Spleen (tissue), 13 donors: ENCODE measurements at places on chromosomes 6 and 20. TPM values are rescaled to one million over a fixed set of nuclear protein-coding genes. Genes with fewer than 3 reads are reported as not detected.

DNA sequence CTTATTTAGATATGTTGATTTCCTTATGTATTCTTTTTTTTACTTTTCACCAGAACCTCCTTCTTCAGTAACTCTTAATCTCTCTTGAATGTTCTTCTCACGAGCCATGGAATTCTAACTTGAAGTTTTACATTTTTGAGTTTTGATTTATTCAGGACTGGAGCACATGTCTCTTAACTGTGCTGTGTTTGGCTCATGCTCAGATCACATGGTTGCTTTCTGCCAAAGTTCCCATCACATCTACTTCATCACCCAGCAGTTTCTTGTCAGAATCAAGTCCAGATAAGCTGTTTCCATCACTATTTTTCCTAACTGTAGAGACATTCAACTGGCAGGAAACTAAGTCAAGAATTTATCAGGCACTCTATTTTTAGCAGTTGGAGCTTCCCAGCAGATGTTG lies 31.7 kb downstream of the SLC35A1 start:
- DNase-seq = no peak

GRCh38 chr6:106783640-106784566 lies 154.5 kb downstream of the QRSL1 start:
- DNase-seq = no peak

DNA sequence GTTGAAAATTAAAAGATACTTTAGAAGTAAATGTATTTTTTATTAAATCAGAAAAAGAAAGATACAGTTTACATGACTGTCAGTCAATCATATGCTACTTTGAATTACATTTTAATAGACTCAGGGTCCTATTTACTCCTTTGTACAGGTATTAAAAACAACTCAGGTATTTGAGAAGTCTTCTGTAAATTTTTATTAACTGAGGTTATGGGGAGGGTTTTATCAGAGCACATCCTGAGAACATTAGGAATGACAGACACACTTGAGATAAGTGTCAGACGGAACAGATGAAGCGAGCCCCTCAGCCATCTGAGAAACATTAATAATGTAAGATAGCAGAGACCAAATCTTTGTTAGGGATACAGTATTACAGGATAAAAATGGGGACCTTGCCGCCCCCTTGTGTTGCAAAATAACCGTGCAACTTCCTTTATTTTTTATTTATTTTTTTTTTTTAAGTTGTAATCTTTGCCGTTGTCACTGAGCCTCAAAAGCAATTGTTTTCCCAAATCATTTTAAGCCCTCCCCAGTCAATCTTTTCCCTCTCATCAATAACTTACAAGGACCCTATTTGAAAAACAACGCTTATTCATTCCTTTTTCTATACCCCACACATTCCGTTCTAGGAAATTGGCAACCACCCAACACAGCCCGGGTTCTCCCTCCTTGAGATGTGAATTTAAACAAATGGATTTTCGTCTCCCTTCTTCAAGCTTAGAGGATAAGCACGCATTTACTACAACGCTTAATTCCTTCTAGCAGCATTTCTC lies 126.7 kb downstream of the BCAS1 start:
- no peak for DNase-seq

DNA sequence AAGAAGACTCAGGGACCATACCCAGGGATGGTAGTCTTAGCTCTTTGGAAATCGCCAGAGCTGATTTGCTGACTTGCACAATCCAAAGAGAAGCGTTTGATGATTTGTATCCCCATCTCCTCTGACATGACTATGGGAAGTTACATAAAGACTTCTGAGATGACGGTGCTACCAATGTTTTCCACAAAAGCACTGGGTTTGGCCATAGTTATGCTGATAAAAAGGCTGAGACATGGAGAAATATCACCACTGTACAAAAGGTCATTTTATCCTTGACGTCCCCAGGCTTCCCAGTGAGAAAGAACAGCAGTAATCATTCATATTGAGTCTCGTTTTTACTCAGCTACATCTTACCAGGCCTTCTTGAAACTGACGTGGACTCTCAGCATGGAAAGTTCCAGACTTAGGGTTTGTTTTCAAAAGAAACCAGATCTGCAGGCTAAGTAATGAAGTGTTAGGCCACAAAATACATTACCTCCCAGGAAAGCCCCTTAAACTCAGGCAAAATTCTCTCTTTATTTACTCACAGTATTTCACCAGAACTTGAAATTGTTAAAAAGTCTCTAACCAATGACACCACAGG lies 370.3 kb upstream of the JARID2 start:
- DNase-seq = no peak

- no peak for DNase-seq
Observed at GRCh38 chr6:84516154-84516553, 248.2 kb downstream of the TBX18 start.

The HLA-DPA1 gene
- polyA plus RNA-seq = 346 TPM

DNA sequence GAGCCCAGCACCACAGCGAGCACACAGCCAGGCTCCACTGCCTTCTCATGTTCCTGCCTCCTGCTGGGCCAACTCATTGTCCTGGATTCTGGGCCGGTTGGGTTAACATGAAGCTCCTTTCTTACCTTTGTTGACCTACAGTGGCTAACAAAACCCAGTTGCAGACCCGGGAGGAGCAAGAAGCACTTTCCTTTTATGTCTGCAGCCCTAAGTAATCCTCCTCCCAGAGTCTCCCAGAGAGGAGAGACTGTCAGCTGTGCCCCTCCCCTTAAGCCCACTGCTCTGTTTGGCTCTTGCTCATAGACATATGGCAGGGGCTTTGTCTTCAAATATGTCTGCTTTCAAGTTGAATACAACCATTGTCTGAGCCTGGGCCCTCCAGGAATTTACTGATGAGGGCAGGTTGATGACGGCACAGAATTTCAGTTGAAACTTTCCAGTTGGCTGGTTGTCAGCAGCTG lies 55.2 kb downstream of the PSMB1 start:
- no peak for DNase-seq

The KIZ gene
- 10.8 TPM for polyA plus RNA-seq

DNA sequence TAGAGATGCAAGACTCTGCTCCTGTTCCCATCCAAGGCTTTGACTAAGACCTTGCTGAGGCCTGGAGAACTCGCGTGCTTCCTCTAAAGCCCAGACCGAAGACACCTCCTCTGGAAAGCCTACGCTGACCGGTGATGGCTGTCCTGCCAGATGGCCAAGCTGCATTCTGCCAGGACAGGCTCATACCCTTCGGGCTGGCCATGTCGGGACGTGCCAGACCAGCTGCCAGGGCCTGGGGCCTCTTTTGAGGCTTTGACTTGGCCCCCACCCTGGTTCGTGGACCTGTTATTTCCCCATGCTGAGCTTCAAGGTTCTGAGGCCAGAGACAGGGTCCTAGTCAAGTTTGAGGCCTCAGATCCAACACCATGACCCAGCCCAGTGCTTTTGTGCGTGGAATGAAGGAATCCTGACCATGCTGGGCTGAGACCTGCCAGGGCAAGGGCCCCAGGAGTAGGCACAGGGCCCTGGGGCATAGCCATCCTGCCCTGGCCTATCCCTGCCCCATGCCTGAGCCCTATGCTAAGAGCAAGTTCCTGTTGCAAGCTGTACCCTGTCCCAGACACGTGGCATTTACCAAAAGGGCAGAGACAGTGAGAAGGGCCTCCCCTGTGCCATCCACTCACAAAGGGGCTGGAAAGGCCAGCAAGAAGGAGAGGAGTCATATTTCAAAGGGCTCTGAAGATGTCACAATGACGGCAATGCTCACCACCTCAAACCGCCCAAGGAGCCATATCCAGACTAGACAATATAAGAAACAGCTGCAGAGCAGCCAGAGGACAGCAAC lies 42.8 kb downstream of the MRPL14 start:
- no peak for DNase-seq

The CGA gene
- polyA plus RNA-seq = not detected

DNA sequence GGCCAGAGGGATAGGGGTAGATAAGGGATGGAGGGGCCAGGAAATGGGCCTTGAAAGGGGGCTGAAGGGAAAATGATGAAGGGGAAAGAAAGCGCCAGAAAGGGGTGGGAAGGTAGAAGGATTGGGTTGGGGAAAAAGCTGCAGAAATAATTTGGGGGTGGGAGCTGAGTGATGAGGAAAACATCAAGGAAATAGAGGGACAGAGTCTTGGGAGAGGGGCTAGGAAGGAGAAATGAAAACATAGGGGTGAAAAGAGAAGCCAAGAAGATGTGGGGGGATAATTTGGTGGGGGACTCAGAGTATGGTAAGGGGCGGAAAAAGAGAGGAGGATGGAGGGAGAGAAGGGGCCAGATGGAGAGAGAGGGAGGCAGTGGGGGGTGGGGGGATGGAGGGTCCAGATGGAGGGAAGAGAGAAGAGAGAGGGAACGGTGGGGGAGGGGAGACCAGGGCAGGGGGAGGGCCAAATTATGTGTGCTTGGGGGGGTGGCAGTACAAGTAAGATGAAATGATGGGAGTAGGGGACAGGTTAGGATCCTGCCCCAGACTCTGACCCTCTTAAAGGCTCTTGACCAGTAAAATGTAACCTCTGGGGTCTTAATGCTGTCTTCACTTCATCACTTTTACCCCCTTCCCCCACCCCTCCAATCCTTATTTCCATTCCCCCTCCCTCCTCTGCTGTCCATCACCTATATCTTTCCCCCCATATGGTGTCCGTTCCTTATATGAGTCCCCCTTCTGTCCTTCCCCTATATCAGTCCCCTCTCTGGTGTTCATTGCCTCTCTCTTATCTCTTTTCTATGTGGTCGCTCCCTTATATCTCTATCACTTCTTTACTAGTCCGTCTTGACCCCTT lies 852 bp downstream of the SYNGAP1 start:
- no peak for DNase-seq

DNA sequence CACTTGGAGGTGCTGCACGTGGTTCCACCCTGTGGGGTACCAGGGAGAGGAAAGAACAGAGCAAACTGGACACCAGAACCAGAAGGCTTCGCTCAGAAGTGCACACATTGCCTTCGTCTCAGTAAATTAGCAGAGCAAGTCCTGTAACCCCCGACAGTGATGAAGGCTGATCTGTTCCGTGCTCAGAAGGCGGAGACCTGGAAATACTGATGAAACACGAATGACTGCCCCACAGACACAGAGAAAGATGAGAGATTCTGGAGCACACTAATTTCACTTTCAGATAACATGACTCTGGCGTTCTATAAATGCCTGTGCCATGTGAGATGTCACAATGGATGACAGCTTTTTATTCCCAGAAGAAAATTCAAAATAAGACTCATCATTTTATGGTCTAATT lies 44.2 kb upstream of the CCR6 start:
- DNase-seq = no peak

DNA sequence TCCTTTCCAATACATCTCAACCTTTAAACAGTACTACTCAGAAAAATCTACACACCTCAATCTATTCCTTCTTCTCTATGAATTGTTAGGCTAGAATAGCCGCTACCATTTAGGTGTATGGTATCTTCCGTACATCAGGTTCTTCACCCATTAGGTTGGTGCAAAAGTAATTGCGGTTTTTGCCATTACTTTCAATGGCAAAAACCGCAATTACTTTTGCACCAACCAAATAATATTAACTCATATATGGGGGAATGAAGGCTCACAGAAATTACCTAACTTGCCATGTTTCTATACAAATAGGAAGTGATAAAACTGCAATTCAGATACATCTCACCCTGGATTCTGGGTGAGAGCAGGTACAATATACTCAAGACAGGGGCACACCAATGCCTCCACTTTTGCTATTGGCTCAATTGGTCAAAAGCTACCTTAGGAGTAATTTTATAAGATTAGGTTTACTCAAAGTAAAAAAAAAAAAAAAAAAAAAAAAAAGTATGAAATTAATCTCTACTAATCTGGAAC lies 37.7 kb upstream of the ARHGAP18 start:
- DNase-seq = no peak
